ENCODE measurements at places on chromosomes 6 and 20. TPM values are rescaled to one million over a fixed set of nuclear protein-coding genes. Genes with fewer than 3 reads are reported as not detected.

The SAMD5 gene
- 8.7 TPM for total RNA-seq

DNA sequence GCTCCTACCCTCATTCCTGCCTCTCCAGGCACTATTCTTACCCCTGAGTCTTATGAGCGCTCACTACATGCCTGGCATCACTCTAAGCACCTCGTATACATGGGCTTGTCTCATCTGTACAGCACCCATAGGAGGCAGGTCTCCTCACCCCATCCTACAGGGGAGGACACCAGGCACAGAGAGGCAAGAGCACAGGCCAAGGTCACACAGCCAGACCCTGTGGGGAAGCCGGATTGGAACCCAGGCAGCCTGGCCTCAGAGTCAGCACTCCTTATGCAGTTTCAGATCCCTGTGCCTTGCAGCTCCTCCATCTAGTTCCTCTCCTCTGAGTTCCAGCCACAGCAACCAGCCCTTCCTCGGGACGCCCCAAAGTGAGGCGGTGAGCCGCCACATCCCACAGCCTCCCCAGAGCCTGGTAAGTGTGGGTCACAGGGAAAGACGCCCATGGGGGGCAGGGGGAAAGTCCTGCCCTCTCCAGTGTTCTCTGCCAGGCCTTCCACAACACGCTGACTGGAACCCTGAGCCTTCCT is 103.3 kb downstream of the NFATC2 start:
- no peaks in the 10 kb centered on the region for H3K4me1 ChIP-seq
- no peak overlapping the region for H3K4me3 ChIP-seq
- peaks cover 9% of the 10 kb centered on the region for H3K36me3 ChIP-seq
- H3K27ac ChIP-seq: no peak overlapping the region

DNA sequence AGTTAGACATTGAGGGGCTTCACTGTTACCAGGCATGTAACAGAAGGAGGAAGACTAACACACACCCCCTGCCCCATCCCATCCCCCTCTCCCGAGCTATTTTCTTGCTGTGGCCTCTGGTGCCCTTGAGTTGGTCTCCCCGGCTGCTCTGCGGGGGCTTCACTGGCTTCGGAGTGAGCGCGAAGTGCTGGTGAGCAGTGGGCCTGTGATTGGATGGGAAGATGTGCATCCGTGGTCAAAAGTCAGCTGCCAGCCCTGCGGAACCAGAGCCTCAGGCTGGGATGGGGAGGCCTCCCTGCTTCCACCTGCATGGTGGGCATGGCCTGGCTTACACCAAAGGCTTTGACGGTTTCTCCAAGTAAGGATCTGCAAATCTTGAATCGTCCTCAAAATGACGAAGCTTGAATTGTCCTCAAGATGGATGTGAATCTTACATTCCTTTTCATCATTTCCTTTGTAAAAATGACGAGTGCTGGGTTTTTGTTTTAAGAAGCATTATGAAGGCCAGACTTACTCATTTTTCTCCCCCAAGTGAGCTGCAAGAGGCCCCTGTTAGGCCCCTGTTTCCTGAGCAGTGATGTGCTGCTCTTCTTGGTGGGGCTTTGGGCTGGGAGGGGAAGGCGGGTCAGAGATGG is 23.7 kb downstream of the SPATA2 start:
- H3K27me3 ChIP-seq: no peaks in the 10 kb centered on the region
- no peak overlapping the region for H3K4me3 ChIP-seq
- H3K4me1 ChIP-seq: peaks cover 80% of the 10 kb centered on the region
- no peak for DNase-seq
- H3K27ac ChIP-seq: no peak overlapping the region

GRCh38 chr6:167919349-167919748 is 78.1 kb upstream of the KIF25 start:
- H3K4me3 ChIP-seq: no peak overlapping the region
- H3K36me3 ChIP-seq: peaks cover 88% of the 10 kb centered on the region
- H3K4me1 ChIP-seq: no peaks in the 10 kb centered on the region
- DNase-seq: no peak
- H3K27ac ChIP-seq: no peak overlapping the region

GRCh38 chr6:10300071-10300470 is 114.8 kb downstream of the TFAP2A start:
- H3K4me1 ChIP-seq: no peaks in the 10 kb centered on the region
- no peak overlapping the region for H3K27ac ChIP-seq
- no peaks in the 10 kb centered on the region for H3K36me3 ChIP-seq
- H3K27me3 ChIP-seq: no peaks in the 10 kb centered on the region
- no peak for DNase-seq

- no peak overlapping the region for H3K27ac ChIP-seq
- H3K4me1 ChIP-seq: no peaks in the 10 kb centered on the region
- no peak overlapping the region for H3K4me3 ChIP-seq
- no peaks in the 10 kb centered on the region for H3K27me3 ChIP-seq
These were observed 132.9 kb upstream of the QKI start for GRCh38 chr6:163281634-163282033.

- no peak for DNase-seq
- H3K4me1 ChIP-seq: no peaks in the 10 kb centered on the region
- no peaks in the 10 kb centered on the region for H3K36me3 ChIP-seq
These were observed 265.5 kb upstream of the EXOC2 start for GRCh38 chr6:958488-958887.

The IER3 gene
- total RNA-seq: 18.0 TPM

DNA sequence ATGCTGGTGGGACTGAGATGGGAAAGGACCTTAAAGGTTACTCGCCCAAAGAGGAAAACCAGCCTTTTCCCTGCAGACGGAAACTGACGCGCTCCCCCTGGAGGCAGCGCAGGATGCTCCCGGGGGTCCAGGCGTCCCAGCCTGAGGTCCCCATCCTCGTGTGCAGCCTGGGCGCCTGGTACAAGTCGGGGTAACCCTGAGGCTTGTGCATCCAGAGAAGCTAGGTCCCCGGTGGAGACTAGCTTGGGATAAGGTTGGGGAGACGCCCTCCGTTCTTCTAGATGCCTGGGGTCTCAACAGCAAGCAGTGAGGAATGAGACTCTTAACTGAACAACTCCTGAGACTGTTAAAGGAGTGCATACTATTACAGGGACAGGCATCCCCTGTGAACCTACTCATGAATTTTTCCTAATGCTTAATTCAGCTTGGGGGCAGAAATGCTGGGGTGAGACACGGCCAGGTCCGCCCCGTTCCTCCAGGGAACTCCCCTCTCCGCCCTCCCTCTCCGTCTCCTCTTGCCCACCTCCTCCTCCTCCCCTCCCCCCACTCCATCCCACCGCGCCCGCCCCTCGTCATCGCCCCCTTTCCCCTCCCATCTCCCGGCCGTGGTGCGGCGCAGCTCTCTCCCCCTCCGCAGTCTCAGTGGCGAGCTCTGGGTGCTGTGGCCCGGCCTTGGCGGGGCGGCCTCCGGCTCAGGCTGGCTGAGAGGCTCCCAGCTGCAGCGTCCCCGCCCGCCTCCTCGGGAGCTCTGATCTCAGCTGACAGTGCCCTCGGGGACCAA is at the start of gene PRSS35:
Gene PRSS35 (plus strand): TSS at position 634 of the 781 bp plus-strand sequence. CDS start 10,908 bp downstream, outside the sequence.
- peak within 1 kb of the TSS; percentile 49 for H3K4me3 ChIP-seq
- no peaks in the 10 kb centered on the region for H3K27me3 ChIP-seq

- H3K4me3 ChIP-seq: no peak overlapping the region
- H3K27me3 ChIP-seq: no peaks in the 10 kb centered on the region
These were observed 34.9 kb upstream of the SLC22A1 start for GRCh38 chr6:160086754-160087153.

The C6orf163 gene
- total RNA-seq: 4.2 TPM

The RRAGD gene
- total RNA-seq: 62.9 TPM

The HUS1B gene
- total RNA-seq: 1.1 TPM

The MEP1A gene
- 0.41 TPM for total RNA-seq

DNA sequence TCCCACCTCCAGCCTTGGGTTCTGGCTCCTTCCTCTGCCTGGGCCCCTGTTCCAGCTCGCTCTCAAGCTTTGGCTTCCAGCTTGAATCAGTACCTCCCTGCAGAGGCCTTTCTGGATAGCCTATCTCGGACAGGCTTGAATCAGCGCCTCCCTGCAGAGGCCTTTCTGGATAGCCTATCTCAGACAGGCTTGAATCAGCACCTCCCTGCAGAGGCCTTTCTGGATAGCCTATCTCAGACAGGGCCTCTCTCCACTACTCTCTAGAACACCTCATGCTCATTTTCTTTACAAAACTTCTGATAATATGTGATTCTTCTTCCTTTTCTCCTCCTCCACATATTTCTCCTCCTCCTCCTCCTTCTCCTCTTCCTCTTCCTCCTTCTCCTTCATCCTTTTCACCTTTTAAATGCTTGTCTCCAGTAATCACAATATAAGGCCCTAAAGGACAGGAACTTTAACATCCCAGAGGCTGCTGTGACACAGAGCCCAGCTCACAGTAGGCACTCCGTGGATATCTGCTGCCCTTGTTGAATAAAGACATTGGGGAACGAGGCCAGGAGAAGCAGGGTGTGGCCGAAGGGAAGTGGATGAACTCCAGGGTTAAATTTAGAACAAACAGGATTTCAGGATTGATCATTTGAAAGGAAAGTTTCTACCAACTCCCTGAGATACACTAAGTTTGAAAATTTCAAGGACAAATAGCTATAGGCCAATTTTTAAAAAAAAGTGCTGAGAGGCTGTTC is 9.3 kb upstream of the RPS6KA2 start:
- no peaks in the 10 kb centered on the region for H3K27me3 ChIP-seq
- H3K27ac ChIP-seq: peak overlapping the region; percentile 71
- H3K4me1 ChIP-seq: peaks cover 40% of the 10 kb centered on the region
- no peak for DNase-seq

- DNase-seq: peak; percentile 72
- peak overlapping the region; percentile 89 for H3K4me3 ChIP-seq
- H3K27ac ChIP-seq: peak overlapping the region; percentile 80
These were observed 577 bp upstream of the LRRC1 start for GRCh38 chr6:53794137-53794719.
